ENCODE measurements at places on chromosomes 1 and 21.

DNA sequence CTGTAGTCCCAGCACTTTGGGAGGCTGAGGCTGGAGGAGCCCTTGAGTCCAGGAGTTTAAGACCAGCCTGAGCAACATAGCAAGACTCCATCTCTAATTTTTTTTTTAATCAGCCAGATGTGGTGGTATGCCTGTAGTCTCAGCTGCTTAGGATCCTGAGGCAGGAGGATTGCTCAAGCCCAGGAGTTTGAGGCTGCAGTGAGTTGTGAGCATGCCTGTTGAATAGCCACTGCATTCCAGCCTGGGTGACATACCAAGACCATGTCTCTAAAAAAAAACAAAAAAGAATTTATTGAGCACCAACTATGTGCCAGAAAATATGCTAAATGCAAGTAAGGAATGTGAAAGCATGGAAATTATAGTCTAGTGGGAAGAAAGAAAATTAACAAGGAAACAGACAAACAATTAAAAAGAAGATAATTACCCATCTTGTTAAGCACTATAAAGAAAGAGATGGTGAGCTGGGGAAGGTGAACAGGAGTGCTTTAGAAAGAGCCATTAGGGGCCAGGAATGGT is 104.0 kb upstream of the ZNF678 start:
- DNase-seq: no peak

GRCh38 chr1:91866425-91866824 is 19.5 kb downstream of the TGFBR3 start:
- DNase-seq: no peak

- DNase-seq: no peak
Observed at GRCh38 chr1:65924471-65924870, 131.8 kb downstream of the PDE4B start.

DNA sequence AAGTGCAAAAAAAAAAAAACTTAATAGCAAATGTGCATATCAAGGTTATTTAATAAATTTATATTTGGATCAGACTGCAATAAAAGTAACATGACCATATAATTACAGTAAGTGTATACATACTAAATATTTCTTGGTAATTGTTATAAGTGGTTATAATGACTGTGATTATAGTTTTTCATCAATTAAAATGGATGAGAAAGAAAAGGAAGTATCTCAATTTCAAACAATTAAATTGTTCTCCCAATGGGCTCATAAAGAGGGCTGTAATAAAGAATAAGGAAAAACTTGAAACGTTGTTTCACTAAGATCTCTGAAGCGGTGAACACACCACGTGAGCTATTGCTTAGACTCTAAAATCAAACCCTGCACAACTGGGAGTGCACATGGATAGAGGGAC is 104.1 kb downstream of the CDC42BPA start:
- DNase-seq: no peak

Data from NCI-H345 (cell line).